ENCODE measurements at places on chromosomes 5 and 9.

DNA sequence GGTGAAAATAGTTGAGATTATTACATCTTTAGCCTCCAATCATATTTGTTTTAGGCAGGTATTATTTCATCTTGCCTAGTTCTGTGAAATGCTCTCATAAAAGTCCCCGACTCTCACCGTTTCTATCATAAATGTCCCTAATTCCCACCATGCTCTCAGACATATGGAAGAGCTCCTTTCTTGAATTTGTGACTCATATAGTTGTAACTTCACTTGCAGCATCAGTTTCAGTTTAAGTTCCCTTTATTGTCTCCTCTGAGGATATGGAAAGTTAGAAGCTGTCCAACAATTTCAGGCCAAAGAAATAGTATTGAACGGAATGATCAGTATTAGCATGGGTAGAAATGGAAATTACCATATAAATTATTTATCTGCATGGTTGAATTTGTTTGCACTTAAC is 187.5 kb upstream of the NR4A3 start:
- no peak for DNase-seq

GRCh38 chr5:124732428-124733328 is 13.8 kb downstream of the ZNF608 start:
- DNase-seq: no peak

- DNase-seq: no peak
Observed at GRCh38 chr5:77663090-77663863, 24.8 kb upstream of the OTP start.

DNA sequence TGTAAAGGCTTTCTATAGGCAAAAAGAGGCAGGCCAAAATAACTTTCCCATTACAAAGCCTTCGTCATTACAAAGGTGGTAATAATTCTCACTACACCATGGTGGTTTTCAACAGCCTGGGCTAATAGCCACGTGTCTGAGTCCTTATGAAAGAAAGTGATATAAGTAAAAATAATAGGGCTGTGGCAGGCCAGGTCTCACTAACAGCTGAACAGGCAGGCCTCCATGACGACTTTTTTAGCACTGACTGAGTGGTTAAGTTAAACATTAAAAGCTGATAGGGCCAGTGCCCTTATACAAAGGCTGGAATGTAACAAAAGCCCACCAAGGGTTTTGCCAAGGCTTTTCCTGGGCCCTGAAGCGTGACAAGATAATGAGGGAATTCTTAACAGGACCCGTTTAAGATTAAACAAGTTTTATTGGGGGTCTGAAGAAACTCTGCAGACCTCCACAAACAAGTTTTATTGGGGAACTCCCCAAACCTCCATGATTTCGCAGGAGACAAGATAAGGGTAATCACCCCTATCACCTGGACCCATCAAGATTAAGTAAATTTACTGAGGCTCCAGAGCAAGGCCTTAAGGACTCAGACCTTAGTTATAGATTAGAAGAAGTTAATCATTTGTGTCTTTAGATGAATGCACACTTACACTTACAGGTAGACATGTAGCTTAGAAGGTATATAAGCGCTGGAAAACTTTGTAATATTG is 412.9 kb downstream of the CHSY3 start:
- DNase-seq: no peak

- DNase-seq: no peak
Observed at GRCh38 chr9:97811533-97812246, 41.3 kb upstream of the FOXE1 start.

DNA sequence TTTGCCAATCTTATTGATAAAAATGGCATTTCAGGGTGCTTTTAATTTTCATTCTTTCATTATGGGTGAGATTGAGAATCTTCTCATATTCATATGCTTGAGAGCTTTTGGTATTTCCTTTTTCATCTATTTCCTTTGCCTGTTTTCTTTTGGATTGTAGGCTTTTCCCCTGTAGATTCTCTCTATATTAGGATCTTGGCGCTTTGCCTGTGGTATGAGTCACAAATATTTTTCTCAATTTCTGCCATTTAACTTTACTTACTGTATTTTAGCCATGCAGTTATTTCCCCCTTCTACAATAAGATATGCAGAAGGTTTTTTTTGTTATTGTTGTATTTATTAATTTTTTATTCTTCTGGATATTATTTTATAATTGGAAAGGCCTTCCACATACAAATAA is 21.5 kb upstream of the KLF9 start:
- DNase-seq: no peak

DNA sequence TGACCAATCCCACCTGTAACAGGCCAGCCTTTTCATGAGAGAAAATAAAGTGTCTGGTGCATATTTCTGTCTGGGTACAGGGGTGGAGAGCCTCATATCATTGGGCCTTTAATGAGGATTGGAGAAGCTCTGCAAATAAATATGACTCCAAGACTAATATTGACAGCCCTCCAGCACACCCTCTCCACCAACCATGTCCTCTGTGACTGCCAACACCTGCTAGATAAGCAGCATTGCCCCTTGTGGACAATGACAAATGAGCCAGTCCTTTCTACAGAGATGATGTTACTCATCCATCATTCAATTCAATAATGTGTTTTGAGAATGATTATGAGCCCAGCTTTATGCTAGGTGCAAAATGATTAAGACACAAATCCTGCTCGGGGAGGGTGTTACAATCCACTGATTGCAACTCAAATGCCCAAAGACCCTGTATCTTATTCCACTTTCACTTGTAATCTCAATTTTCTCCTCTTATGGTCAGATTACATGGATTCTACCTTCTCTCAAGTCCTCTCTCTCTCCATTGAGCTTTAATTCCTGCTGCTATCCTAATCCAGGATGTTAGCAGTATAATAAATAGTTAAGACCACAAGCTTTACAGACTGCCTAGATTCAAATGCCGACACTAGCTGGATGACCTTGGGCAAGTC is 2.1 kb upstream of the GFRA3 start:
- peak; percentile 90 for DNase-seq

Measured in NCI-H748 treated with DMSO at 0.1 percent for 48 hours (cell line).